ENCODE measurements at places on chromosomes 7 and 10.

- no peak for DNase-seq
Measured at GRCh38 chr7:94556028-94556427, 46.4 kb downstream of the CASD1 start.

DNA sequence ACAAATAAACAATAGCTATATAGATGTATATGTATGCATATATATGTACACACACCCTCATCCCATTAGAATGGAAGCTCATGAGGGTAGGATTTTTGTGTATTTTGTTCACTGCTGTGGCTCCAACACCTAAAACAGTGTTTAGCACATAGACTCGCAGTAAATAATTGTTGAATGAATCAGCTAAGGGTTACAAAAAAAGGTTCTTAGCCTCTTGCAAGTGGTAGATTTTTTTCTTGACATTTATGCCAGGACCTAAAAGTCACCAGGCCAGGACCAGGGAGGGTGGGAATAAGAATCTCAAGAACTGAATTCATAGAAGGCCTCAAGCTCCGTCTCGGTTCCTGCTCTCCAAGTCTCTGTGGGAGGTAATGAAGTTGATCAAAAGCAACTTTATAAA is 82.5 kb upstream of the CAPZA2 start:
- DNase-seq, result no peak

DNA sequence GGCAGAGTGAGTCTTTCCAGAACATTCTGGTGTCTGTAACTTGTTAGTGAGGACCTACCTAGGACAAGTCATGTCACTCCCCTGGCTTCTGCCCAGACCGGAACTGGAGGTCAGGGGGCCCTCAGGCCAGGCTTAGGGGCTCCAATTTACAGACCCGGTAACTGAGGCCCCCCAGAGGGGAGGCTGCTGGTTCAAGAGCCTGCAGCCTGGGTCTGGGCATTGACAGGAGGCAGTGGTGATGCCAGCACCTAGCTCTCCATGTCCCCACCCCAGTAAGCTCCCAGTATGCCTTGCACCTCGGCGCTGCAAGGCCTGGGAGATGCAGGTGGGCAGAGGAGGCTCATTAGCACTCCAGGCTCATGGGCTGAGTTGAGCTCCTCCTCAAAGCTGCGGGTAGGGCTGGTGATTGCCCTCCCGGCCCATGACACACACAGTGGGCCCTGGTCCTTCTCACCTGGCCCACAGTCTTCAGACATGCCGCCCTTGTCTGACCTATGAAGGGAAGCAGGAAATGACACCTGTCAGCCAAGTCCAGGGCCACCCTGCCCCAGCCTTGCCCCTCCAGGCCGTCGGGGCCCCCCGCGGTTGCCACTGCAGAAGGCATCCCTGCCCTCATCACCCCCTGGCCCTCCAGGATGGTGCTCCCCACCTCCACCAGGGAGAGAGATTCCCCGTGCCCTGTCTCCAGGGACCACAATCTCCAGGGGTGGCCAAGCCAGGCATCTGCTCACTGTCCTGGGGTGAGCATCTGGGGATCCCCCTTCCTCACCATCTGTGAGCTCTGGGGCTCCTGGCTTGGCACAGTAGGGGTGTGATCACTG is 88.3 kb upstream of the TMEM248 start:
- DNase-seq, result no peak

GRCh38 chr7:105800442-105800841 is 76.0 kb downstream of the ATXN7L1 start:
- no peak for DNase-seq

- no peak for DNase-seq
Measured at GRCh38 chr10:17872191-17873091, 63.3 kb downstream of the MRC1 start.

GRCh38 chr7:135238112-135238744 is 4.6 kb downstream of the STRA8 start:
- no peak for DNase-seq

All from AG09319 (cell line).